ENCODE measurements at places on chromosomes 1 and 21.

DNA sequence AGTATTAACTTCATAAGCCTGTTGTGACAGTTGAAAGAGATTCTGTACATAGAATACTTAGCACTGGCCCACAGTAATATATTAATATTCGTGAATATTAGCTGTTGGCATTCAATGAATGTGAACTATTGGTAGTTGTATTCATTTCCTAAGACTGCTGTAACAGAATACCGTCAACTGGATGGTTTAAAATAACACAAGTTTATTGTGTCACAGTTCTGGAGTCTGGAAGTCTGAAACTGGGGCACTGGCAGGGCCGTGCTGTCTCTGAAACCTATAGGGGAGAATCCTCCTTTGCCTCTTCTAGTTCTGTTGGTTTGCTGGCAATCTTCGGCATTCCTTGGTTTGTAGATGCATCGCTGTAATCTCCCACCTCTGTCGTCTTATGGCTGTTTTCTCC, 47.5 kb downstream of the OLFML3 start:
- H3K27me3 ChIP-seq: peaks cover 4% of the 10 kb centered on the region
- peaks cover under 1% of the 10 kb centered on the region for H3K4me1 ChIP-seq
- no peak overlapping the region for H3K27ac ChIP-seq
- no peaks in the 10 kb centered on the region for H3K36me3 ChIP-seq

DNA sequence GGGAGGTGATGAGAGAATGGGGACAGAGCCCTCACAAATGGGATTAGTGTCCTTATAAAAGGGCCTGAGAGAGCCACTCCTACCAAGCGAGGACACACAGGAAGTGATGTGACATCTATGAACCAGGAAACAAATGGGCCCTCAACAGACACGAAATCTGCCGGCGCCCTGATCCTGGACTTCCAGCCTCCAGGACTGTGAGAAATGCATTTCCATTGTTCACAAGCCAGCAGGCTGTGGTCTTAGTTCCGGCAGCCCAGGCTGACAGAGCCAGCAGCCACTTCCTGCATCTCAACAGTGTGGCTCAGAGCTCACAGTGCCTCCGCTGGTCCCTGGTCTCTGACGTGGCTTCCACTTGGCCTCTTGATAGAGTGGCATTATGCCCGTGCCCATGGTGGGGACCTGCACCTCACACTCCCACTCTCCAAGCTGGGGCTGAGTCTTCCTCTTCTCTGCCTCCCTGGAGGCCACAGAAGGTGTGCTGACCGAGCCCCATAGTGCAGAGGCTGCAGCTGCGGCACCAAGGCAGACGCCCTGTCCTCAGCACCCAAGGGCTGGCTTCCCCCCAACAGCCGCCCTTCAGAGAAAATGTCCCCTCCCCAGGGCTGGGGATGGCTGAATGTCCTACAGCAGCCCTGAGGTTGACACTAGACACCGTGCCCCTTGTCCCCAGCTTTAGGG, 44.9 kb downstream of the ACOT7 start:
- no peak for DNase-seq
- H3K4me1 ChIP-seq: peaks cover 3% of the 10 kb centered on the region
- H3K27me3 ChIP-seq: no peaks in the 10 kb centered on the region
- no peak overlapping the region for H3K27ac ChIP-seq

GRCh38 chr1:17365293-17365692, 6.7 kb upstream of the PADI6 start:
- no peak for DNase-seq
- no peaks in the 10 kb centered on the region for H3K4me1 ChIP-seq

DNA sequence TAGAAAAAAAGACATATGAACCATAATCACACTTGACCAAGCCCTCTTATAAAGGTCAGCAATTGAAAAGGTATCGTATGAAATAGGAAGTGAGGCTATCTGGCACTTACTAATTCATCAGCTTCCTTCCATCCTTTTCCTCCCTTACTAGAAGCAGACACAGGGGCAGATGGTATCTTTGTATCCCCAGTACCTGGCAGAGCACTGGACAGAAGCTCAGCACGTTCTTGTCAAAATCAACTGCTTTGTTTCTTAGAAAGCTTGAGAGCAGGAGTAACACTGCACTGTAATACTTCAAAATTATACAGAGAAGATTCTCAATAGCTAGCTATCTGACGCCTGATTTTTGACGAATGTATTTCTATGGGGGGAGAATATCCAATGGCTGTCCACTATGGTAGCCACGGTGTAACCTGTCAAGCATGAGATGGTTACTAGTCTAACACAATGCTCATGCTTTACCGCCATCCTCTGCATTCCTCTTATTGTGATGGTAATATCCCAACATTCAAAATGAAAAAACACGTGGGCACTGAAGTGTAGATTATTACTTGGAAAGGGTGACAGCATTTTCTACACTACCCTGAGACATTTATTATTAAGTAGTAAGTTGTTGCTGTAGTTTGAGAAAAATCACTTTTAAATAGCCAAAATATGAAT, 175.6 kb downstream of the SIPA1L2 start:
- H3K4me1 ChIP-seq: peaks cover 23% of the 10 kb centered on the region
- no peak for DNase-seq
- H3K27ac ChIP-seq: no peak overlapping the region
- H3K27me3 ChIP-seq: no peaks in the 10 kb centered on the region

DNA sequence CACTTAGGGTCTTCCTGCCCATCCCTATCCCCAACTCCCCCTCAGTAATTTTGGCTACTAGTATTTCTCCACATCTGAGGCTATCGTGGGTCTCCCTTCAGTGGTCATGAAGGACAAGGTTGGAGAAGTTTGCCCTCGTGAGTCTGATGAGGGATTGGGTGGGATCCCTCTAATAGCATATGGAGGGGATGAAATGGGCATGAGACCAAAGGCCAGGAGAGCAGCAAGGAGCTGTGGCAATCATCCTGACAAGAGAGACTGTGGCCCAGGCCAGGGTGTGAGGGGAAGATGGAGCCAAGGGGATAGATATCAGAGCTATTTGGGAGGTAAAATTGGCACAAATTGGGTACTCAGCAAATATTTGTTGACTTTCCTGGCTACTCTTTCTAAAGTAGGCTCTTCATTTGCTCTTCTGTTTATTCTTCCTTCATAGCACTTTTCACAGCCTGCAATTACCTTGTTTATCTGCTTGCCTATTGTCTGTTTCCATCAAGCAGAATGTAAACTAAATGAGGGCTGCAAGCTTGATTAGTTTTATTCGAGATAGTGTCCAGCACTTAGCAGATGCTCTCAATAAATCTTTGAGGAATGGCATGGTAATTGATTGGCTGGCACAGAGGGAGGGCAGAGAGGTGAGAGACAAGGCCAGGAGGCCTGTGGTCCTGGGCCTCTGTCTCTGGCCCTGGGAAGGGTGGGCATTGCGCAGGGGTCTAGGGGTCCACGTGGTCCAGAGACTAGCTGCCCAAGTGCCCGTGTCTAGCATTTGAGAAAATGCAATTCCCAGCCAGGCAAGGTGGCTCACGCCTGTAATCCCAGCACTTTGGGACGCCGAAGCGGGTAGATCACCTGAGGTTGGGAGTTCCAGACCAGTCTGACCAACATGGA, 1.5 kb upstream of the PLK3 start:
- H3K27ac ChIP-seq: peak overlapping the region; percentile 100
- peaks cover 16% of the 10 kb centered on the region for H3K4me1 ChIP-seq
- DNase-seq: no peak
- H3K4me3 ChIP-seq: no peak overlapping the region

DNA sequence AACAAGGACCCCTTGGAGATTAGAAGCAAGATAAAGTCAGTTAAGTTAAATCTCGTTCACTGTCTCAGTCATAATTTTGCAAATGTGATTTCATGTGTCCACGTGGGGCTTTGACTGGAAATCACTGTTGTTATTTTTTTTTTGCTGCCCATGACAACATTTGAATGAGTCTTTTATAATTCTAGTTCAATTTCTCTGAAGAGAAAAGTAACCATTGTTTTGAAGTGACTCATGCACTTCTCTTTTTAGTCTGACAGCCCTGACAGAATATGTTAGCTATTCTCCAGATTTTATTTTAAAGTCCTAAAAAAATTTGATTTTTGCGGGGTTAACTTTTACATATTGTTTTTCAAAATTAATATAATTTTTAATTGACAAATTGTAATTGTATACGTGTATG, 30.7 kb upstream of the NLRP3 start:
- H3K36me3 ChIP-seq: no peaks in the 10 kb centered on the region
- H3K4me1 ChIP-seq: no peaks in the 10 kb centered on the region
- DNase-seq: no peak
- no peak overlapping the region for H3K4me3 ChIP-seq

GRCh38 chr1:19921310-19921709, 2.1 kb downstream of the PLA2G2E start:
- H3K4me1 ChIP-seq: peaks cover 9% of the 10 kb centered on the region
- no peak overlapping the region for H3K27ac ChIP-seq
- no peaks in the 10 kb centered on the region for H3K36me3 ChIP-seq
- no peak overlapping the region for H3K4me3 ChIP-seq

DNA sequence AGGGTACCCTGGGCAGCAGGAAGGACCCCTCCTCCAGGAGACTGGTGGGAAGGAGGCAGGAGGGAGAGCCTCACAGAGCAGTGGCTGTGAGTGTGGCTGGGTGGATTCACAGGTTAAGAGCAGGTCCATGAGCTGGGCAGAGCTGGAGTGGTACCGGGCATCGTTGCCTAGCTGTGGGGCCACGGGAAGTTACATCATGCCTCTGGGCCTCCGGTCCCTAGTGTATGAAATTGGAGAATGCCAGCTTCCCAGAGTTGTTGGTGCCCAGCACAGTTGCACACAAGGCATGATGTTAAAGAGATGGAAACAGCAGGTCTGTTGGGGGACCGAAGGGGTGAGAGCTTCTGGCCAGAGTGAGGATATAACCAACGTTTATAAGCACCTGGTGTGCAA, 18.5 kb downstream of the FOXO6 start:
- no peak overlapping the region for H3K4me3 ChIP-seq
- no peak for DNase-seq
- H3K36me3 ChIP-seq: no peaks in the 10 kb centered on the region
- H3K27ac ChIP-seq: no peak overlapping the region
- H3K4me1 ChIP-seq: peaks cover 30% of the 10 kb centered on the region

DNA sequence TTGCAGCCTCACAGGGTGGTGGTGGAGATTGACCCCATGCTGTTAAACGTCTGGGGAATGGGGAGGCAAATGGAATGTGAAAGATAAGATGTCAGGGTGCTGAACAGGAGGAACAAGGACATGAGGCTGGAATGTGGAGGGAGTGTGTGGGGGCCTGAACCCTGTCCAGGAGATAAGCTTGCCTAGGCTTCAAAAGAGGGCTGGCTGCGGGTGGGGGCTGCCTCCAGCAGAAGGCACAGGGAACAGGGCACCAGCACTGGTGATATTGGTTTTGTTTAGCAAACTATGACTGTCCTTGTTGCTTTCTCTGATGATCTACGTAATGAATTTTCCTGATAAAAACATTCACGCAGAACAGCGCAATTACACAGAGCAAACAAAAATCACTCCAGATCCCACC, 52.4 kb upstream of the LRP8 start:
- H3K4me3 ChIP-seq: no peak overlapping the region
- no peaks in the 10 kb centered on the region for H3K36me3 ChIP-seq
- DNase-seq: no peak
- H3K27me3 ChIP-seq: peaks cover 30% of the 10 kb centered on the region
- H3K4me1 ChIP-seq: peaks cover 3% of the 10 kb centered on the region

DNA sequence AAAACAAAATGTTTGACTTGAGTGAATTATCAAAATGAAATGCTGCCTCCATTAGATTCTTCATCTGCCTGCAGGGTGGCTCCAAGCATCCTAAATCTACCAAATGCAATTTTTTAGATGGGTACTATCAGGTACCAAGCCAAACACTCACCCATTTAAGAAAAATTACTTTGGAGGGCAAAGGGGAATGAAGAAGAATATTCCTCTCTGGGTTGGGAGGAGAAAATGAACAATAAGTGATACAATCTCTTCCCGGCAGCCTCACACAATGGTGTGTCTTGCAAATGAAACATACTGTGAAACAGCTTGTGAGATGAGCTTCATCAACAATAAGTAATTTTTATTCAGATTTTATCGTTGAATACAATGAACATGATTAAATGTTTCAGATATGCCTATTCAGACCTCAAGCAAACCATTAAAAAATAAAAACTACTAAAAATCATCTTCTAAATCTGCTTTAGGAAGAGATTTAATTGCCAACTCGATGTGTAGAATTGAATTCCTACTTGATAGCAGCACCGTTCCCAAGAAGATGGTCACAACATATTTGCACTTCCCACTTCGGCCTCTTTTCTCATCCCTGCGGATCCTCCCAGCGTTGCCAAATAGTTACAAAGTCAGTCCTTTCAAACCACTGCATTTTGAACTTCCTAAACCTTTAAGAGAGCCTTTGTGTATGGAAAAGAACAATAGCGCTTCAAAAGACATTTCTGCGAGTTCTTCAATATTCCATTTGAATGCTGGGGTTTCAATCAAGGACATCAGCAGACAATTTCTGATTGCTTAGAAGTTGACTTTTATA, 2.7 kb downstream of the DAB1 start:
- DNase-seq: no peak
- H3K27ac ChIP-seq: no peak overlapping the region
- H3K4me3 ChIP-seq: peak overlapping the region; percentile 30

DNA sequence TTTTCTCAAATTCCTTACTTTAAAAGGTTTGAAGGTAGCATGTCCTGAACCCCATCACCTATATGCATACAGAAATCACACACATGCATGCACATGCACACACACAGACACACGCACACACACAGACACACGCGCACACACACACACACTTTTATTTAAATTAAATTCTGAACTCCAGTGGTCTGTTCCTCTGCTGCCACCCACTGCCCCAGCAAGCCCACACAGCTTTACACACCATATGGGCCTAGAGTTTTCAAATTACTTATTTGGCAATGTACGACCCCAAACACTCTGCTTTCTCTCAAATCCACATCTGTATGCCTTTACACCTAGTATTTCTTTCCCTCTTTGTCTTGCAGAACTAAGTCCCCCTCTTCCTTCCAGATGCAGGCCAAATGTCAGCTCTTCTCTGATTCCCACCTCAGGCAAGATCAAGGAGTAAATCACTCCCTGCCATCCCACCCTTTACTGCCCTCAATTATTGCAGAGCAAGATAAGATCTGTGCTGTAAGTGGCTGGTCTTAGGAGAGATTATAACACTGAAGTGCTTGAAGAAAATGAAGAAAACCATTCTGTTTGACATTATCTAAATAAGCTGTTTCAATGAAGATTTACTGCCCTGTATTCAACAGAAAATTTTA, 429.9 kb upstream of the CXADR start:
- H3K4me3 ChIP-seq: no peak overlapping the region
- H3K27ac ChIP-seq: no peak overlapping the region
- no peaks in the 10 kb centered on the region for H3K27me3 ChIP-seq
- no peaks in the 10 kb centered on the region for H3K4me1 ChIP-seq

DNA sequence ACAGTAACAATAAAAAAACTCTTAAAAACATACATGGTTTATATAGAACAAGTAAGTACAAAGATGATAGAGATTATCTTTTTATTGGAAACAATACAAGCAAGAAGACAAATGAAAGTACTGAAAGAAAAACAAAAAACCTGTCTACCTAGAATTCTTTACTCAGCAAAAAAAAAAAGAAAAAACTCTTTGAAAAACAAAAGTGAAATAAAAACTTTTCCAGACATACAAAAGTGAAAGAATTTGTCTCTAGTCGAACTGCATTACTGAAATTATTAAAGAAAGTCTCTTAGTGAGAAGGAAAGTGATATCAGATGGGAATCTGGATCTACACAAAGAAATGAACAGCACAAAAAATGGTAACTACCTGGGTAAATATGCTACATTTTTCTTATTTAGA, 2.7 kb upstream of the HMCN1 start:
- peaks cover 20% of the 10 kb centered on the region for H3K27me3 ChIP-seq
- no peaks in the 10 kb centered on the region for H3K36me3 ChIP-seq
- H3K27ac ChIP-seq: no peak overlapping the region

GRCh38 chr1:211259638-211260126, 516 bp downstream of the RCOR3 start:
- peak overlapping the region; percentile 88 for H3K4me3 ChIP-seq
- no peak for DNase-seq
- H3K27me3 ChIP-seq: no peaks in the 10 kb centered on the region
- H3K4me1 ChIP-seq: peaks cover 21% of the 10 kb centered on the region
- H3K27ac ChIP-seq: peak overlapping the region; percentile 93
- peaks cover 6% of the 10 kb centered on the region for H3K36me3 ChIP-seq
